Stimulated activated CD4-positive, alpha-beta T cell treated with anti-CD3 and anti-CD28 coated beads, Interleukin-1b, Interleukin-23, amount 100 ng/mL, for 1 hour (primary cell): ENCODE measurements at places on chromosomes 5 and 9.

DNA sequence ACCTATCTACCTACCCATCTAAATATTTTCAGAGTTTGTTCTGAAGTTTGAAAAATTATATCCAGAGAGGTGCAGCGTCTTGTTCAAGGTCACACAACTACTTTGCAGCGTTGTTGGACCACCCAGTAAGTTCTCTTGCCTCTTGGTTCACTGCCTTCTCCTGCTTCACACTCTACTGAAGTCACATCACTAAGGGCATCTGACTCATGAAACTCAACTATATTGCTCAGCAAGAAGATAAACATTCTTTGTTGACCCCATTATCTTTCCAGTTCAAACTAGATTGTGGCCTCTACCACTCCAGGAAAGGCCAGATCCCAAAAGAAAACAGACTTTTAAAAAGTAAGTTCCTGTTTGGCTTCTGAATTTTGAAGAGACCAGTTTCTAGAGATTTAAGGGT lies 326.9 kb downstream of the SLIT3 start:
- DNase-seq: no peak

DNA sequence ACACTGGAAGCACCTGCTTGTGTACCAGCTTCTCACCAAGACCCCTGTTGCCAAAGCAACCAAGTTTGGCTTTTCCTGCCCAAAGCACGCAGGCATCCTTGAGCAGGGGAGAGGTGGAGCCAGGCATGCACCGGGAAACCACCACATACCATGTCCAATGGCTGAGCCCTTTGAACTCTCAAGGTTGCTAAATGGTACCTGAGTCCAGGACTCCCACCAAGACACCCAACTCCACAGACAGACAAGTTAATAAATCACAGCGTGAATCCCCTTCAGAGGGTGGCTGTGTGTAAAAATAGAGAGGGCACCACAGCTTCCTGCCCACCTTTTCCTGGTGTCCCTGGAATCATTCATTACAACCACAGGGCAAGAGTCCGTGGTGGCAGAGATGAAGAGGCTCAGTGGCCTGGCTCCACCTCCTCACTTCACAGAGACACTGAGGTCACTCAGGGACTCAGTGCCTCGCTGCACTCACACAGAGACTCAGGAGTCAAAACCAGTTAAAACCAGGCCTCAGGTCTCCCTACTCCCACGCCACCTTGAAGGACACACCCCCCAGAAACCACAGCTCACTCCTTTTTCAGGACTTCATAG lies 143.7 kb downstream of the C5orf15 start:
- DNase-seq: no peak

DNA sequence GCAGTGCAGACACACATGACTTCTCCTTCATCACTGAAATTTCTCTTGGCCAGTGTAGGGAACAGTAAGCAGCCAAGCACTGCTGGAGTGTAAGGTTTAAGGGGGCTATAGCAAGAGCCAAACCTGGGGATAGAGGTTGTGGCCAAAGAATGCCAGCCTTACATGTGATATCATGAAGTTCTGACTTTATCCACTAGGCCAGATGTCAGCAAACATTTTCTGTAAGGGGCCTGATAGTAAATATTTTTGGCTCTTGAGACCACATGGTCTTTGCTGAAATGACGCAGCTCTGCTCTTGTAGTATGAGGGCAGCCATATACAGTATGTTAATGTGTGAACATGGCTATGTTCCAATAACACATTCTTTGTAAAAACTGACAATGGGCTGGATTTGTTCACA lies 29.7 kb upstream of the FYB1 start:
- DNase-seq: no peak

GRCh38 chr5:68456756-68457217 lies 241.2 kb downstream of the PIK3R1 start:
- no peak for DNase-seq
